Stimulated activated CD4-positive, alpha-beta T cell treated with anti-CD3 and anti-CD28 coated beads, Interleukin-12 subunit alpha, Interleukin-12 subunit beta, amount 100 ng/mL, for 24 hours (primary cell): ENCODE measurements at places on chromosomes 4 and X.
A peak's percentile ranks its signal among the peaks of the same experiment; 100 is the strongest.

DNA sequence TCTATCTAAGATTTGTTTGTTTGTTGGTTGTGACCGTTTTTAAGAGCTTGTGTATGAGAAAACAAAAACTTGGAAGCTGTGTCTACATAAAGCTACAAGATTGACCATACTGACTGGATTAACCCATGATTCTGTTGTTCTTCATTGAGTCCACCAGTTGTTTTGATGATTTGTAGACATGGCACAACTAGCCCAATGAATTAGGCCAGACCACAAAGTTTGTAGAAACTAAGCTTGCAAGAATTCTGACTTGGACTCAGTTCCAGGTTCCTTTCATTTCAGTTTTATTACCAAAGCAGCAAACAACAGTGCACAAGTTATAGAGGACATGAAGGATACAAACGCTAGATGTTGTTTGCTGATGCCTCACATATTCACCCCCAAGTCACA lies 119.3 kb downstream of the RASGEF1B start:
- DNase-seq = no peak

DNA sequence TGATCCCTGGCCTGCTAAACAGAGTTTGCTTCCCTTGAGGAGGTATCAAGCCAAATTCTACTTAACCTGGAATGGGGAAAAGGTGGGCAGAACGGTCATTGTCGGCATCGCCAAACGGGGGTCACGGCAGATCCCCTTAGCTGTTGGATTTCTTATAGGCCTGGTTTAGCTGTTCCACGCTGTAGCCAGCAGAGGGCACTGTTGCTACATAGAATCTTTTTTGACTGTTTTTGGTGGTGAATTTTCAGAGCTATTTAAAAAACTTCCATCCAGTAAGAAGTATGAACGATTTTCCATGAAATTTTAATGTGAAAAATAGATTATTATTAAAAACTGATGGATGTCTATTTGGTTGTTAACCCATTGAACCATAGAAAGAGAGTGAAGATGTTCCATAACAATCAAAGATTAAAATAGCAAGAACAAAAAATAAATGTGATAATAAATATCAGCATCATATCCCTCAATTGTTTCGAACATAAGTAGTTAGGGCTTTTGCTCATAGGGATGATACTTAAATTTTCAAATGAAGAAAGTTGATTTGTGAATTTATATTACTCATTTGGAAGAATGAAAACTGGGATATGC lies 56.6 kb downstream of the LINC00632 start:
- no peak for DNase-seq

- DNase-seq = no peak
These were observed 36.8 kb upstream of the NAP1L5 start for GRCh38 chr4:88734403-88734949.

DNA sequence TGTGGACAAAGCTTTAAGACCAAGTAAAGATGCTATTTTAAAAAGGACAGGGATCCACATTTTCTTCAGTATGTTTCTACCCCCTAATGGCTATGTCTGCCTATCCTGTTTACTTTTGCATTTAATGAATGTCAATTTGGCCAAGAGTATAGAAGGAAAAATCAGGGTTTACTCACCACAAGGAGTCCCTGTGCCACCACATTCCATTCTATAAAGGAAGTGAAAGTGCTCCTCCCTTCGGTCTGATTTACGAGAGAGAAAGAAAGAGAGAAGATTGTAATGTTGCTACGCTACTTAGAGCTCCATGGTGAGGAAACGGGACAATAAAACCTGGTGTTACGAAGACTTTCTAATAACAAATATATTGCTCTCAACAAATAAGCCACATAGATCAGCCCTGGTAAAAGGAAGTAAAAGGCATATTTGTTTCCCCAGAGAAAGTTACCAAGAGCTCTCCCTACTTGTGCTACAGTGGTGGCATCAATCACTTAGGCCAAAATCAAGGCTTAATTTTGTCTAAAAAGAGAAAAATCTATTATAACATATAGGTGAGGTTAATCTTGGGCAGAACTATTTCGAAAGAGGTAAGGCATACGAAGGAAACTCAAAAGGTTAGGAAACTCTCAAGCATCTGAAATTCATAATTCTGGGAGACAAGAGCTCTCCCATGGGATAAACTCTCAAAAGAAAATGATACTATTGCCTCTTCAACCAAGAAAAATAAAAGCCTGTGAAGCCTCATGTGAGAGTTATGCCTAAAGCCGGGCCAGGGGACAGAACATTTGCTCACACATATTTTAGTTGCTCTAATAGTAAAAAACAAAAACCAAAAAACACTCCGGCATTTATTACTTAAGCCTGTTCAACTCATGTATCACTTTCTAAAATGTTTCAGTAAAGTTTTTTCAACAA lies 29.5 kb downstream of the TAPT1 start:
- no peak for DNase-seq

DNA sequence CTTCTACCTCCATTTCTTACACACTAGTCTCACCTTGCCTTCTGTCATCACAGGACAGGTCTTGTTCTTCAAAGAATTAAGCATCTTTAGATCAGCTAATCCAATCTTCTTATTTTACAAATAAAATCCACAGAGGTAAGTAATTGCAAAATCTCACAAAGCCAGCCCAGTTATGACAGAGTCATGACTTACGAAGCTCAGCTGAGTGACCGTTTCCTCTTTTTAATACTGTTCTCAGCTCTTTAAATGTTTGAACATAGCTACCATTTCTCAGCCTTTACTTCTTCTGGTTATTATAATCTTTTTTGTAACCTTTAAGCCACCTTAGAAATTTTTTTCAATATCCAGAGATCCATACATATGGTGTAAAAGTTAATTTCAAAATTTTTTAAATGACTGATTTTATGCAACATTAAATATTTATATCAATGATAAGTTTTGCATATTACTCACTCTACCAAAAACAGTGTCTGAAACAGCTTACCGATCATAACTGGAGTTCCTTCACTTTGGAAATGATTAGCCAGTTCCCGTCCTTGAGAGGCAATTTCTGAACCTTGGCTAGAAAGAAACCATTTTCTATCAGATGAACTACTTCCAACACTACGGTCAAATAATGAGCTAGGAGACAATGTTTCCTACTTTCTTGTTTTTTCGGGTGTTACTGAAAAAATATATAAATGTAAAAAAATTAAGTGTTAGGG lies 8.8 kb downstream of the ANKRD37 start:
- no peak for DNase-seq

- no peak for DNase-seq
These were observed 13.8 kb upstream of the UVSSA start for GRCh38 chr4:1333256-1333655.

DNA sequence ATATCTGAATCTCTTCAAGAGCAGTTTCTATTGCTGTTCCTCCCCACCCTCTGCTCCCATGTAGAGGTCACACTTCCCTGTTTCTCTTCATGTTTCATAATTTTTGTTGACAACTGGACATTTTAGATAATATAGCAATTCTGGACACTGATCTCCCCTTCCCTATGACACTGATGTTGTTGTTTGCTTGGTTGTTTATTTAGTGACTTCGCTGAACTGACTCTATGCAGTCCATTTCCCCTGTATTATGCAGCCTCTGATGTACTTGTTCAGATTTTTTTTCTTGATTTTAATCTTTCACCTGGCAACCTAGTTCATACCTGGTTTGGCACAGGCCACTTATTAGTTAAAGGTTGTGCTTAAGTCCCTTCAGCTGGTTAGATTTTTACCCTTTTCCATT lies 29.2 kb downstream of the CLDN2 start:
- DNase-seq = no peak

DNA sequence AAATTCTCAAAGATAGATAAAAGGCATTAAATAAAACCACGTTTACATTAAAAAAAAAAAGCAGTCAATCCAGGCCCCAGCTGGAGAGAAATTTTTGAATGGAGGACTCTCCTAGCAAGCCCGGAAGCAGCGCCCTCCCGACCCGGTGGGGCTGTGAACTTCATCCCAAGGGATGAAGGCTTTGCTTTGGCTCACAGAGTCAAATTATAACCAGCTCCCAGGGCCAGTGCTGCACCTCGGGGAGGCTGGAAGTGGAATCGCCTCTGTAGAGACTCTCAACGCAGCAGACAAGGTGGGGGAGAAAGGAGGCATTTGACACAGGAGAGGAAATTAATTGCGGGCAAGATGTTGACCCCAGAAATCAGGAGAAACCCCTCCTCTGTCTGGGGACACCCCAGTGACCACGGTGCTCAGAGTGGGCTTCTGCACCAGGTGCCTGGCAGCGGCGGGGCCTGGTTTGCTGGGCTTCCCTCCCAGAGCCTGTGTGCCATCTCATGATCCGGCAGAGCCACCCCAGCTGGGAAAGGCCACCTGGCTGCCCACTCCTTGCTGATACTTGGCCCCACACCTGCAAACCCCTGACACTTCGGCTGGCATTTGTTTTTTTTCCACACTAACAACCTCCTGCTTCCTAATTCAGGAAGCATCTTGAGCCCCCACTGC lies 71.7 kb downstream of the ABLIM2 start:
- no peak for DNase-seq

GRCh38 chr4:184473499-184474262 lies 669 bp downstream of the IRF2 start:
- peak; percentile 28 for DNase-seq

- DNase-seq = no peak
These were observed 57.5 kb downstream of the SRPX start for GRCh38 chrX:38163193-38163592.

DNA sequence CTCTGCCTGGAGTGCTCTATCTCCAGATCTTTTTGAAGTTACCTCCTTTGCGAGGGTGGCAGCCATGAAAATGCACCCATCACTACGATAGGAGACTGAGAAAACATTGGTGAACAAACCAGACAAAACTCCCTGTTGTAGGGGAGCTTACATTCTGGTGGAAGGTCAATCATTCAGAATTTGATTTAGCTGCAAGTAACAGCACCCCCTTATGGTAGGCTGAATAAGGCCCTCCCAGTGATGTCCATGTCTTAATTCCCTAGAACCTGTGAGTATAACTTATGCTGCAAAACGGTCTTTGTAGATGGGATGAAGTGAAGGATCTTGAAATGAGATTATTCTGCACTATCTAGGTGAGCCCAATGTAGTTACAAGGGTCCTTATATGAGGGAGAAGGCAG lies 5.6 kb upstream of the TEC start:
- no peak for DNase-seq

DNA sequence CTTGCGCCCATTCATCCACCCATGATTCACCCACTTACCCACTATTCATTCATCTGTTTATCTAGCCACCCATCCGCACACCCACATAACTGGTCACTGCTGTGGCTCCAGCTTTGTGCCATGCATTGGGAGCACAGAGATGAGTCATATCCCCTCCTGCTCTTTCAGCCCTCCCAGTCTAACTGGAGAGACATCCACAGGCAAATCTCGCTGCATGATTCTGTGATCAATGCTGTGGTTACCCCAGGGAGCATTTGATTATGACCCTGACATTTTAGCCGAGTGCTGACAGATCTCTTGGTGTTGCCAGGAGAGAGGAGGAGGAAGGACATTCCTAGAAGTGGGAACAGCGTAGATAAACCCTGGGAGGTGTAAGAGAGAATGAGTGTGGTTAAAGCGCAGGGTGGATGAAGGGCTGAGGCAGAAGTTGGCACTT lies 10.4 kb upstream of the PORCN start:
- no peak for DNase-seq

DNA sequence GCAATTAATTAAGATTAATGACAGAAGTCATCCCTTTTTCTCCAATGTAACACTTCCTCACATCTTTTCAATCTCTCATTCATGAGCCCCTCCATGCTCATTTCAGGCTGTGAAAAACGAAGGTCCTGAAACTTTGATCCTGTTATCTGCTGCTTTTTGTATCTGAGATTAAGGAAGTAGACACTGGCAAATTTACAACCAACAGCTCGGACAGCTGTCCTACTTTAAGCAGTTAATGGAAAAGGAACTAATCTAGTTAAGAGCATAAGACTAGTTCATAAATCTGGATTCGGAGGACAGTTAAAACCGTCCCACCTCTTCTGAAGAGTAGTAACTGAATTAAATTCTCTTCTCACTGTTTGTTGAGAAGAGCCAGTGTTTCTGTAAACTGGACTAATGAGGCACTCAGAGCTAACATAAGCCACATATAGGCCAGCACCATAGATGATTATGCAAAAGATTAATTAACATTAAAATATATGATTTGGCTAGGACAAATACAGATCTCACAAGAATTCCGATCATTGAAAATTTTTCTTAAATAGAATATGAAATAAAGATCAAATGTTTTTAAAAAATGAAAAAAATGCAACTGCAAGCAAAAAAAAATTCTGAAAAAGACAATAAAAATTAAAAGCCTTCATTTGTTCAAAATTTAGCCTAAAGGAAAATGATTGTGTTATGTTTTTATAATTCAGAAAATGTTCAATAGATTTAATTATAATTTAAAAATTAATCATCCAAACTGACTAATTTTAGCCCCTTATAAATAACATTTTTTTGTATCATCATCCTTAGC lies 114.4 kb downstream of the ANTXR2 start:
- DNase-seq = no peak

DNA sequence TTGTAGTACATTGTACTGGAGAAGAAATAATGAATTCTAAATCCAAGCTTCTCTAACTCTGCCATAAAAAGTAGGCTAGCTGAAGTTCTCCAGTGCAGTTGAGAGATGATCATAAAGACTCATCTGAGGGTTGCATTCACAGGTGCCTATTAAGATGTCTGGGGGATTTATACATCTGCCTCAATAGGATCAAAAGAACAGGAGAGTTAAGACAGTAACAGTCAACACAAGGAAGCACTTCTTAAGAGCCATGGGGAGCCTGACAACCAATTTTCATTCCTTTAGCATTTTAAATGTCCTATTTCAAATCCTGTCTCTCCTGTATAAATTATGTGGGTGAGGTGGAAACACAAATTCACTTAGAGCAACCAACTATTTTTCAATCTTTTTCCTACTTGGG lies 432.4 kb upstream of the NWD2 start:
- DNase-seq = no peak

GRCh38 chr4:42119886-42120285 lies 32.6 kb downstream of the BEND4 start:
- no peak for DNase-seq

DNA sequence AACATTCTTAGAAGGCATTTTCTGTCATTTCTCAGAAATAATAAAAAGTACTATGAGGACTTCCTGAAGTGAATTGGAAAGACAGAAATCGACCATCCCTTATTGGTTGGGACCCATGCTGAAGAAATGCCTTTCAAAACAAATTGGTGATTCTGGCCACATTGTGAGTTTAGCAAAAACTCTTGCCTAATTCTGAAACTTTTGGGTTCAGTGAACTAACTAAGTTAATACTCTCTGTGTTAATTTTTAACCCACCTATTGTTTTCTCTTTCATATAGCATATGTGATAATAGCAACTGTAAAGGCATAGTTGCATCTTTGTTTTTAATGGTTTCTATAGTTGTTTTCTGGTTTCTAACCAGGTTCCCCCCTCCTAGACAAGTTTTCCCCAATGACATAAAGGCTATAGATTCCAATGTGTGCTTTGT lies 129.3 kb upstream of the FAT1 start:
- DNase-seq = no peak

GRCh38 chrX:115559672-115560071 lies 1.3 kb upstream of the PLS3 start:
- no peak for DNase-seq

- no peak for DNase-seq
These were observed 23.9 kb downstream of the MANBA start for GRCh38 chr4:102736636-102737549.
